Pancreas (tissue), 10 donors: ENCODE measurements at places on chromosomes 3 and 15. TPM values are rescaled to one million over a fixed set of nuclear protein-coding genes. Genes with fewer than 3 reads are reported as not detected.

The GLCE gene
- total RNA-seq: 4.3 TPM

The C3orf85 gene
- total RNA-seq: not detected

The TEX55 gene
- total RNA-seq: not detected

The NME9 gene
- 0.60 TPM for total RNA-seq

The PLA2G4E gene
- not detected for total RNA-seq

The KLHL40 gene
- not detected for total RNA-seq

The TRH gene
- total RNA-seq: not detected

The COL7A1 gene
- 1.6 TPM for total RNA-seq

The SERPINI2 gene
- 376 TPM for total RNA-seq

The SECISBP2L gene
- total RNA-seq: 28.4 TPM

The STRIT1 gene
- not detected for total RNA-seq

The ADAMTS9 gene
- total RNA-seq: 11.4 TPM

The NUP210 gene
- 10.7 TPM for total RNA-seq

The CFAP100 gene
- not detected for total RNA-seq

The ANKUB1 gene
- total RNA-seq: not detected

The CCDC54 gene
- not detected for total RNA-seq

The CASR gene
- 9.0 TPM for total RNA-seq

The PYGO1 gene
- 2.2 TPM for total RNA-seq

The COL8A1 gene
- 2.7 TPM for total RNA-seq

The GALNT15 gene
- total RNA-seq: 1.3 TPM

The NLGN1 gene
- 0.51 TPM for total RNA-seq

The IL5RA gene
- total RNA-seq: 0.12 TPM

The GOLGA8R gene
- total RNA-seq: 1.8 TPM

The SPTSSB gene
- 0.35 TPM for total RNA-seq

The MUC20 gene
- 12.7 TPM for total RNA-seq

The BOC gene
- 8.3 TPM for total RNA-seq

The SKOR1 gene
- 0.24 TPM for total RNA-seq

The SYNPR gene
- total RNA-seq: not detected

The HGD gene
- 9.8 TPM for total RNA-seq

The THRB gene
- total RNA-seq: 12.4 TPM

The P3H2 gene
- total RNA-seq: 4.6 TPM

The TRPM1 gene
- not detected for total RNA-seq

The EIF4E3 gene
- 17.3 TPM for total RNA-seq

The PDHB gene
- total RNA-seq: 26.8 TPM

The CCDC32 gene
- 13.9 TPM for total RNA-seq

The CHRM5 gene
- not detected for total RNA-seq

The GNB4 gene
- total RNA-seq: 0.97 TPM
